Stimulated activated CD8-positive, alpha-beta memory T cell treated with anti-CD3 and anti-CD28 coated beads, Interleukin-7, amount 100 ng/mL, for 1 hour (primary cell): ENCODE measurements at places on chromosomes 6 and 20.

DNA sequence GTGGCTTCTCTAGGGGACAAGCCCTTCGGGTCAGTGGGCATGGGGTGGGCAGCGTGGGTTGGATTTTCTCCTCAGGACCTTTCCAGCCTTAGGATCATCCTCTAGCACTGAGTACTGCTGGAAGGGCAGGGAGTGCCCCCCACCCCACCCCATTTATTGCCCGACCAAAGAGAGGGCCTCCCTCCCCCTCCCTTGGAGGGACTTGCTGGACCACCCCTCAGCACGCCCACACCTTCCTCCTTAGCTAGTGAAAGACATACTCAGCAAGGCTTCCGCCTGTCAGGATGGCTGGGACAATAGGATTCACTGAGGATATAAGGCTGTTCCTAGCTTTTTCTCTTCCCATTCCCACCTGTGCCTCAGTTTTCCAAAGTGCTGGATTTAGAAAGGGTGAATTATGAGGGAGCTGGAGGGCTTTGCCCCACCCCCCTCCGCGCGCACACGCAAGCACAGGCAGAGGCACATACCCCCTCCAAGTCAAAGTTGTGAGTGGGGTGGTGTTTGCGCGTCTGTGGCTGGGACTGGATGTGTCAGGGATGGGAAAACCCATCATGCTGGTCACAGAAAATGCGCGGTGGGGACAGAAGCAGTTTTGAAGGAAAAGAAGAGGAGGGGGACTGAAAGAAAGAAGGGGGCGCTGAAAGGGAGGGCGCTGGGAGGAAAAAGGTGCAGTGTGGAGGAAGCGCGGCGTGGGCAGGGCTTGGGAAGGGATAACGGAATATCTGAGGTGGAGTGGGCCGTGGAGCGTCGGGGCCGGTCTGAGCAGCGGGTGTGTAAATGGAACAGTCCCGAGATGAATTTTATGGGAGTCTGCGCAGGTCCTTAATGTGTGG, 693 bp upstream of the SLC29A1 start:
- DNase-seq: no peak

DNA sequence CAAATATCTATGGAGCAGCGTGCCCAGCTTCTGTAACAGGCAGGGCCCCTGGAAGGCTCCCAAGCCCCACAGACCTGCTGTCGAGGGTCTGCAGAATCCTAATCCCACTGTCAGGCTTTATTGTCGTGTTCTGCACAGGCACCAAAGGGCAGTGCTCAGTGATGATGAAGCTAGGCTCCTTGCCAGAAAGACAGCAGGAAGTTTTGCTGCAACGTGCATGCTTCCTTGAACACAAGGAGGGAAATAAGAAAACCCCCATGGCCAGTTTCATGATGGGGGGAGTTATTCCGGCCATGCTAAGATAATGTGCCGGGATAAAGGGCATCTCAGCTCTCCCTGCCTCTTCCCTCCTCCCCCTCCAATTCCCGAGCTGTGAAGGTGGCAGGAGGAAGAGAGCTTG, 109.4 kb upstream of the KCNG1 start:
- no peak for DNase-seq

GRCh38 chr6:15330174-15330944, 84.5 kb downstream of the JARID2 start:
- DNase-seq: no peak

GRCh38 chr6:29230666-29231065, 60.0 kb downstream of the OR2J2 start:
- no peak for DNase-seq

GRCh38 chr6:36116943-36117342, 13.4 kb upstream of the MAPK13 start:
- DNase-seq: no peak

DNA sequence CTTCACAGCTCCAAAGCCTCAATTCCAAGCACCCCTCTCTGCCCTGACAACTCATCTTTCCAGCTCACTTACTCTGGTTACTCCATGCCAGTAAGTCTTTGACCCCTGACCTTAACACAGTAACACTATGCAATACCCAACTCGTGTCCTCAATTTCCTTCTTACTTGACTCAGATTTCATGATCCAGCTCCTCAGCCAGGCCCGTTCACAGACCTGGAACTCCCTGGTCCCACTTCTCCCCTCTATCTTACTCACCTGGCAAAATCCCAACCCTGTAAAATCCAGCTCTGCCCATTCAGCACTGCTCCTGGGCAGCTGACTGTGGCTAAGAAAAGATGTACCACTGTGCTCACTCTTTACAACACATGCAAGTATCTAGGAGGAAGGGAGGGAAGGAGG, 7.9 kb downstream of the GNL1 start:
- no peak for DNase-seq

- DNase-seq: no peak
Observed at GRCh38 chr20:63507083-63507743, 8.3 kb upstream of the EEF1A2 start.

DNA sequence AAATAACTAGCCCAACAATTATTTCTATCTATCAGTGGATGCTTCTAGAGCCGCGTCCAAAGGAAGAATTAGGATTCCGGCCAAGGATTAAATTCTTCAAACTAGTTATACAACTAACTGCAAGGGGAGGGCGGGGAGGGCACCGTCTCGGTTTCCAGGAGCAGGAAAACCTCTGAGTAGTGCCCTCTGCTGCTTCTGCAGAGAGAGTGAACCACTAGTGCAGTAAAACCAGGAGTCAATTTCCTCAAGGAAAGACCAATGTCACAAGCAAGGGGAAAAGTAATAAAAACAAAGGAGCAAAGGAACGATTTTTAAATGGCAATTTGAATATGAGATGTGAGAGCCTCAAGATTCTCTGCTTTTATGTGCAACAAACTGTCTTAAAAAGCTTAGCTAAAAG, 16.5 kb upstream of the UBE2J1 start:
- no peak for DNase-seq

DNA sequence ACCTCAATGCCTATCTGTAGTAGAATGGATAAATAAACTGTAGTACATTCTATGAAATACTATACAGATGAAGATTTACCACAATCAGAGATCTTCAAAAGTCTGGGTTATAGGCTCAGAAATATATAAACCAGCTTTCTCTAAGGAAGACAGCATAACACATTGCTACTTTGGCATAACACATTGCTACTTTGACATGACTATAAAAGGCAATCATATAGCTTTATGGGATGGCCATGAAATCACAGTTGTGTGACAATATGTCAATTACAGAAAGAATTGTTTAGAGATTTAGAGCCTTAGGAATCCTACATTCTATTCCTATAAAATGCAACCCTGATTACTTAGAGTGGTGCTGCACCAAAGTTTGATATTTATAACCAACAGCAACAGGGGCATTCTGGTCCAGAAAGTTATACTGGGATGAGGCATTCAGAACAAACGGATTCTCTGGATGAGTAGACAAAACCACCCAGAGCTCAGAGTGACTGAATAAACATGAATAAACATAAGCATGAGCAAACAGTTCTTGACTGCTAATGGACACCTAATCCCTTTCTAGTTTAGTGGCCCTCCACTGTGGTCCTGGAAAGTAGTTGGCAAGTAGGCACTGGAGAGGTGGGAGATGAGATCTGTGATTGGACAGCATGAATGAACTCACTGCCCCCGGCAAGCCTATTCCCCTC, 12.0 kb downstream of the TTI1 start:
- no peak for DNase-seq

DNA sequence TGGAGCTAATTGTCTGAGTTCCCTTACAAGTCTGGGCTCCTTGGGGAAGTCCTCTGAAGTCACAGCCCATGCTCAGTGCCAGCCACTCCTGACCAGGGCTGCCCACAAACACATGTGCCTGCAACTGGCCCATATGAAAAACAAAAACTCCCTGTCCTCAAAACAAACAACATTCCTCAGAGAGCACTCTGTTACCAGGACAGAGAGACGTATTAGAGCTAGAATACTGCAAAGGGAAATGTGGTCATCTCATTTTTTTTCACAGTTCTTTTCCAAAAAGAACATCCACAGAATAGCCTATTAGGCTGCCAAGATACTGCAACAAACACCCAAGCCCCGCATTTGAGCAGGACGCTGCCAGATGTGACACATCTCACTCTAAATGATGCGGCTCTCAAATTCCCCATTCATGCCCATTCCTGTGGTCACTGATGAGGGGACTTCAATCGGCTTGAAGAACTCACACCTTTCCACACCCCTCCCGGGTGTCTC, 71.1 kb downstream of the SLC22A23 start:
- DNase-seq: no peak

- DNase-seq: no peak
Observed at GRCh38 chr20:64048402-64049044, 916 bp downstream of the SOX18 start.

GRCh38 chr20:7672571-7672970, 267.7 kb downstream of the HAO1 start:
- no peak for DNase-seq

DNA sequence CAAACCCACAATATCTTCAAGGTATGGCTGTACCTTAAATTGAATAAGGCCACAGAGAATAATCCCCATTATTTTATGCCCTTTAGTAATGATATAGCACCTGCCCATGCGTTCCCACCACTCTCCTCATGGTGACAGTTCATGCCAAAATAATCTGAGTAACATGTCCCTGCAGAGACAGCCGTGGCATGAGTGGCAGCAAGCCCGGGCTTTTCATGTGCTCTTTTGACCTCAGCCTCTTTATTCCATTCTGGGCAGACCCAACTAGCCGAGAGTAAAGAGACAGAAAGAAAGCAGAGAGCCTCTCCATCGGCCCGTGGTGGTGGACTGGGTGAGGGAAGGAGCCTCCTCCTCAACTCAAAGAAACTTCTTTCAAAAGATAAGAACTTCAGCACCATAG, 19.9 kb upstream of the POPDC3 start:
- DNase-seq: no peak

GRCh38 chr6:158653577-158654354, 3.9 kb downstream of the SYTL3 start:
- DNase-seq: peak; percentile 67

DNA sequence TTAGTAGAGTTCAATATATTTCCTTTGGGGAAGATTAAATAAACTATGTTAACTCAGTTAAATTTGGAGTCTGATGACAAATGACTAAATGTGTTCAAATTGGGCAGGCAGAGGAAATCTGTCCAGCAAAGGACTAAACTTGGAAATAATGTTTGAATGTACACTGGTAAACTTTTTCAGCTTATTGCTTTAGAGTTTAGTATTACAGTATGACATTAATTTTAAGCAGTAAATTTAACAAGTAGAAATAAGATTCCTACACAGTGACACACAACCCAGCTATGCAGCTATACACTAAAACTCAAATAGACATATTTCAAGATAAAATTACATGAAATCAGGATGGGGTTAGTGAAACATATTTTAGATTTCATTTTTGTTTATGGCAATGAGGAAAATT, 42.6 kb upstream of the HDGFL1 start:
- no peak for DNase-seq

- DNase-seq: no peak
Observed at GRCh38 chr20:44288252-44288651, 22.8 kb downstream of the FITM2 start.

- no peak for DNase-seq
Observed at GRCh38 chr6:110408901-110409300, 6.5 kb downstream of the DDO start.

DNA sequence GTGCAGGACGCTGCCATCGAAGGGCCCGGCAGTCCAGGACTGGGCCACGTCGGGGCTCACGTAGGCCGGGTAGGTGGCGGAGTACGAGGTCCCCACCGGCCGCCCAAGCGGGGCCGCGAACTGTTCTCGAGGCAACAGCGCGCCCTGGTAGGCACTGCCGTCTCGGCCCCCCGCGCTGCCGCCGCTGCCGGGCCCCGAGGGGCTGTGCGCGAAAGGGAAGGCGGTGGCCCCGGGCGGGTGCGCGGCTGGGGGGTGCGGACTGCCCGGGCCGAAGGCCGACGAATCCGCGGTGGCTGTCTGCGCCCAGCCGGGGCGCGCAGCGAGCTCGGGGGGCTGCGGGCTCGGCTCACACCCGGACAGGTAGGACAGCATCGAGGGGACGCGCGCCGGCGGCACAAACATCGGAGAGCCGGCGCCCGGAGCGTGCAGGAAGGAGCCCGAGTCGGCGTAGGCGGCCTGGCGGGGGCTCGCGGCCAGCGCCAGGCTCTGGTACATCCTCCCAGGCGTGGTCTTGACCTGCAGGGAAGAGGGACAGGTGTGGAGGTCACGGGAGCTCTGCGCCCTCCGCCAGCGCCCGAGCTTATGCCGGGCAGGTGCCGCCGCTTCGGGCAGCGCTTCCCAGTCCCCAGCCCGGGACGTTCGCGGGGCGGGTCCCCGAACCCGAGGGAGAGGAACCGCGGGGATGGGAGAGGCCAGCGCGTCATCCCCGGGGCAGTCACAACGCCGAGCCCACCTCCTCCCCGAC, 596 bp downstream of the GATA5 start:
- no peak for DNase-seq

GRCh38 chr20:58081846-58082245, 146.6 kb downstream of the ANKRD60 start:
- no peak for DNase-seq

GRCh38 chr6:158039571-158040050, 57.9 kb downstream of the SYNJ2 start:
- no peak for DNase-seq

DNA sequence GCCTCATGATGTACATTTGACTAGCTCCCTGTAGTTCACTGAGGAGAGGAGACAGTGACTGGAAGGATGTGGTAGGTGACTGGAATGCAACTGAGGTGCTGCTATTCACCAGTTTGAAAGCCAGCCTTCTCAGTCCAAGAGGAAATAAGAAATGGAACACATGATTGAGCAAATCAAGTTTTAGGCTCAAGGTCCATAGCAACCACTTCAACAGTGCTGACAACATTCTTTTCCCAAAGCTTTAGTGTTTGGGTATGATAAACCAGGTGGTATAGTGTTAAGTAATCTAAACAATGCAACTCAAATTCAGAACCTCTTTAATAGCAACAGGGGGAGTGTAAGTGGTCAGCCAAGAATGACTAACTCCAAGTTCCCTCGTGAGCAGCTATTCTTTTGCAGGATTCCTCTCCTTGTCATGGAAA, 9.2 kb downstream of the ZHX3 start:
- no peak for DNase-seq

- no peak for DNase-seq
Observed at GRCh38 chr6:170405311-170405975, 98.9 kb downstream of the FAM120B start.

GRCh38 chr6:5638666-5639065, 368.1 kb downstream of the NRN1 start:
- DNase-seq: no peak

GRCh38 chr6:120129228-120129627, 779.7 kb upstream of the MAN1A1 start:
- no peak for DNase-seq

GRCh38 chr6:81570681-81571080, 181.8 kb downstream of the TENT5A start:
- DNase-seq: no peak

GRCh38 chr6:25629198-25629576, 22.8 kb upstream of the SCGN start:
- DNase-seq: no peak

GRCh38 chr6:112036088-112036637, 17.7 kb upstream of the CCN6 start:
- no peak for DNase-seq
